Endothelial cell of umbilical vein (primary cell): ENCODE measurements at places on chromosomes 12 and 14.

GRCh38 chr12:6262623-6263022, 47.9 kb upstream of the PLEKHG6 start:
- no peak for DNase-seq

GRCh38 chr12:80230068-80230467, 130.7 kb downstream of the OTOGL start:
- DNase-seq = peak; percentile 61

GRCh38 chr14:33848706-33849454, 102.0 kb downstream of the EGLN3 start:
- peak; percentile 48 for DNase-seq

DNA sequence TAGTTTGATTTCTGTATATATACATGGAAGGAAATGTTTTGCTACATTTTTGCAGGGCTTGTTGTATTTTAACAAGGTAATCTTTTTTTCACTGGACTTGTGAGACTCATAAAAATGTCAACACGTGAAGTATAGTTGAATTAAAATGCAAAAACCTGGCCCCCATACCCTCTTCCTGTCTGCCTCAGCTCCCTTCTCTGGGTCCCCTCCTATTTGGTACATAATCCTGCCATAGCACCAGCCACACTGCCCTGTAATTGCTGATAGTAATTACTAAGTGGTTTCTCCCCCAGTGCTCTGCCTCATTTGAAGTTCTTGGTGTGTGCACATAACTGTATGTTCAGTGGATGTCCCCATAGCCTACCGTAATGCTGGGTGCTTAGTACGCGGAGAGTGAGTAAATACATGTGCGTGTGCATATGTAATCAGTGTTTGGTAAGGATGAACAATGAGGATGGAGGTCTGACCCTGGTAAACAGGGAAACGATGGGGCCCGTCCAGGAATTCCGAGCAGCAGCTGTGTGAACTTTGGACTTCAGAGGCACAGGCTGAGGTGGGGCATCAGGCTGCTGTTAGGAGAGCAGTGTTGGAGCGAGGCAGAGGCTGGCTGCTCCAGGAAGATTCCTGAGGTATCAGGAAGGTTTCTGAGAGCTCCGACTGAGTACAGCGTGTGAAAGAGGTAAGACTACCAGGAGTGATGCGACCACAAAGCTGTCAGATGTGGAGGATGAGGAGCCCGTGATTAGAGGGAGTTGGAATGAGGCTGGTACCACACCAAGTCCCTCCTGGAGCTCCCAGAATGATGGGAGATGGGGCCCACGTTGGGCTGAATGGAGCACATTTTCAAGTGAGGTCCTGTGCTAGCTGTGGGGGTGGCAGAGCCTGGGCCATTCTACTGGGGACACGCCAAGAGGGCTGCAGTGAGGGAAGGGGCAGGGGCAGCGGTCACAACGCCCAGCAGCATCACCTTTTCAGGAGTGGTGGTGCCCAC, 106.8 kb downstream of the PELI2 start:
- no peak for DNase-seq

- DNase-seq = peak; percentile 59
Measured at GRCh38 chr12:62703011-62703380, 232.0 kb downstream of the PPM1H start.

GRCh38 chr12:1346126-1346525, 248.3 kb downstream of the FBXL14 start:
- DNase-seq = no peak

DNA sequence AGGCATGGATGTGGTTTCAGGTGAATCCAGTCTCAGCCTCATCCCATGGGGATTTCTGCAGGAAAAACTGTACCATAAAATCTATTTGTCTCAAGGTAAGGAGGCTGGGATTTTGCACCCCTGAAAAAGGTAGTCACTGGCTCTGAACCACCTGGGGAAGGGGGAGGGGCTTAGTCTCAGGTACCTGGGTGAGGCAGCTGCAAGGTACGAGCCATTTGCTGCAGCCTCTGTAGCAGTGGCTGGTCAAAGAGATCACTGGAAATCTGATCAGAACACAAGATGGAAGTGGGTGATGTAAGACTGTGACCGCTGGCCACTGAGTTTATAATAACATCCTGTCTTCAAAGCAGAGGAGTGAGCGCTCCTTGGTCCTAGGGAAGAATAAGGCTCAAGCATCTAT, 209.9 kb upstream of the NOS1 start:
- DNase-seq = no peak

DNA sequence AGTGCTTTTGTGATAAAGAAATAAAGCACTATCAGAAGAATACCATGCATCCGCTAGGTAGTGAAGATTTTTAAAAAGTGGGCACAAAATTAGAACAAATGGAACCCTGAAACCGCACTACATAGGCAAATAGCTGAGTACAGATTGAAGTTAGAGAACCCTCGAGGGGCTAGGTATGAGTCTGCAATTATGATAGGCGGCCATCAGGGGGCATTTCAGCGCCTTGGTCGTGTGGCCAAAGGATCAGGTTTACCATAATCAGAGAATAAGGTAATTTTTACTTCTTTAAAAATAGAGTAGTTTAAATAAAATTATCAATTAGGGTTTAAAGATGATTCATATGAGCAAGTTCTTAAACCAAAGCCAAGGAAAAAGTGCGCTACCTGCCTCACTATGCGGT, 129.8 kb downstream of the TMX1 start:
- peak; percentile 21 for DNase-seq

DNA sequence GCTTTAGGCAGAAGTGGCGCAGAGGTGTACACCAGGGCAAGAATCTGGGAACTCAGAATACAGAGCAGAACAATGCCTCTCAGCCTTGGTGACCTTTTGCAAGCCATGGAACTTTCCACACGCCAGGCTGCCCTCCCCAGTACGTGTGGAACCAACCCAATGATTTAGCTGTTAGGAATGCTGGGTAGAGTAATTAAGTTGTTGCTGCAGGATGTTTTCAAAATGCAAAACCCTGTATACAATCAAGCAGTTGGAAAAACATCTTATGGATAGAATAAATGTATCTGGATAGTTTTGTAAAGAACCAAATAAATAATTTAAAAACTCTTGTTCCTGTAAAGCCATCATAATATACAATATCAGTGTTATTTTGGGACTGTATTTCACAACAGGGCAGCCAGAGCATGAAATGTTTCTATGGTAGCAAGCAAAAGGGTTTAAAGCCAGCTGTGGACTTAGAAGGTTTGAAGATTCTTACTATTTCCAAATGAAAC, 19.4 kb downstream of the PPP1R36 start:
- peak; percentile 91 for DNase-seq

DNA sequence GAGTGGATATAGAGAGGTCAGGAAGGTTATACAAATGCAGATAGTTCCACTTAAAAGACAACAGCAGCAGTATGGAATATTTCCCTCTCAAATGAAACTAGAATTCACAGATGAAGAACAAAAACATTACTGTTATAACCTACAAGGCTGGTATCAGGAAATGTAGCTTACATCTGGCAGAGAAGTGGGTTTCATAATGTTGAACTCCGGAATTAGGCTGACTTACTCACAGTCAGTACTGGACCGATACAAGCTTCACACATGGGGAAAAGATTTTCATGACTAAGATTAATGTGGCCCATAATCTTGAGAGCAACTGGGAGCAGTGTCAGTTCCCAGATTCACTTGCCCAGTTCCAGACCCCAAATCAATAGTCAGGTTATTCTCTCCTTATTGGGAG, 353.9 kb downstream of the DUSP6 start:
- DNase-seq = no peak

DNA sequence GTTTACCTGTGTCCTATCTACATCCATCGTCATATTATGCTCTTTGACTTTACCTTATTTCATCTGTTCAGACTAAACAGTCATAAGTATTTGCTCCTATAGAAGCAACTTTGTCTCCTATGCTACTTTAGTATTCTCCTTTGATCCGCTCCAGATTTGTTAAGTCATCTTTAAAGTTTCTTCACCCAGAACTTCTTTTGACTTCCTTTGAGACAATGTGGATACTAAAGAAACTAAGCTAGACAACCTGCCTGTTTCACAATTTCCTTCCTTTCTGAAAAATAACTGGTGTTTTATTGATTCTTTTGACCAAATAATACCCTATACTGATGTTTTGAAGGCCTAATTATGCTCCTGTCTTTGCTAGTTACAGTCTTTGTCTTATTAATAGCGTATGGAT, 30.0 kb upstream of the LRRK2 start:
- DNase-seq = no peak

DNA sequence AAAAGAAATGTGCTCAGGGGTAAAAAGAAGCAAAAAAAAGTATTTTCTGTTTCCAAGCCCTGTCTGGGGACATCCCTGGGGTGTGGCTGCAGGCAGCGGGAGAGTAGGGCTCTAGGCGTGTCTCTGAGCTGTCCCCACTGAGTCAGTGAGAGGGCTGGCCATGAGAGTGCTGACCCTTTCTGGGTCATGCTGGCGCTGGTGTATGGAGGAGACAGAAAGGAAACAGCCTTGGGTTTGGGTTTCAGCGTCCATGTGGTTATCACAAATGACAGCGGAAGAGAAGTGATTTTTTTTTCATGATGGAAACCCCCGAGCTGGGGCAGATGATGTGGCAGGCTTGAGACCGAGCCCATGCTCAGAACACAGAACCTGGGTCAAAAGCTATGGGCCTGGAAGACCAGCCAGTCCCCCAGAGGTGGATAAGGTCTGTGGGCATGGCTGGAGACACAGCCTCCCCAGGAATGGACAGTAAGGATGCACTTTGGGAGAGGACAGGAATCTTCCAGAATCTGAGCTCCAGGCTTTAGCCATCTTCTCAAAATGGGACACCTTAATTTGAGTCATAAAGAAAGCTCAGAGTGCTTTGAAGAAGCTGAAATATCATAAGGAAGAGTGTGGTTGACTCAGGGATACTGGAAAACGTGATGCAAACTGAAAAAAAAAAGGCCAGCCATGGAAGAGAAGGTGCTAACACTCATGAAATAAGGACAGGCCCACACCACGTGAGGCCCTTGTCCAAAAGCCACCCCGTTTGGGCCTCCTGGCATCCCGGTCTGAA, 36.2 kb downstream of the SYNE3 start:
- no peak for DNase-seq

DNA sequence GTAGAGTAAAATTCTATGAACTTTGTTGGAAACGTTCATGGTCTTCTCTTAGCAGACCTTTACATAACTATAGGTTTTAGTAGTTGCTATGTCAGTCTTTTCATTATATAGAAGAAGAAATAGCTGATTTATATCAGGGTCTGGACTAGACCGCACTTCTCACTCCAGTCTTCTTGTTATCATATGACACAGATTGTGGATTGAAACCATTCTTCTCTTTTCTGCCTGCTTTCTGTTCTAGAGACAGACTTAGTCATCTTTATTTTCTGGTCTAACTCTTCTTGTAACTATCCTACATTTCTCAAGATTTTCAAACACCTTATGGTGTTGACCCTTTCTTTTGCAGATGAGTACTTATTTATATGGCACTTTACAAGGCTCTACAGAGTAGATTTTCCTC, 55.7 kb downstream of the PCNX1 start:
- DNase-seq = no peak

DNA sequence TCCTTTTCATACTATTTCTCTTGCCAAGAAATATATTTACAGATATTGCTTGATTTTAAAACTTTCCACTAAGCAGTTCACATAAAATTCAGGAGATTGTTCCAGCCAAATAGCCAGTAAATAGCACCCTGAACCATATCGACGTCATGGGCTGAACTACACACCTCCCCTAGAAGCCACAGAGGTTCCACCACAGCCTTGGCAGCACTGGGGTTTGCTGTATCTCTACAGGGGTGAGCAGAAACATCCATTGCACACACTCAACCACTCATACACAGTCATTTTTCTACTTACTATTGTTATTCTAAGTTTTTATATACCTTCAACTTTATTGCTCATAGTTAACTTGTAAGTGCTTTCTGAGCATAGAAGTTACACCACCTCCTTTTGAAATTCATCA, 8.1 kb upstream of the EIF2S3B start:
- no peak for DNase-seq

- no peak for DNase-seq
Measured at GRCh38 chr12:79508622-79509021, 182.1 kb downstream of the PAWR start.

DNA sequence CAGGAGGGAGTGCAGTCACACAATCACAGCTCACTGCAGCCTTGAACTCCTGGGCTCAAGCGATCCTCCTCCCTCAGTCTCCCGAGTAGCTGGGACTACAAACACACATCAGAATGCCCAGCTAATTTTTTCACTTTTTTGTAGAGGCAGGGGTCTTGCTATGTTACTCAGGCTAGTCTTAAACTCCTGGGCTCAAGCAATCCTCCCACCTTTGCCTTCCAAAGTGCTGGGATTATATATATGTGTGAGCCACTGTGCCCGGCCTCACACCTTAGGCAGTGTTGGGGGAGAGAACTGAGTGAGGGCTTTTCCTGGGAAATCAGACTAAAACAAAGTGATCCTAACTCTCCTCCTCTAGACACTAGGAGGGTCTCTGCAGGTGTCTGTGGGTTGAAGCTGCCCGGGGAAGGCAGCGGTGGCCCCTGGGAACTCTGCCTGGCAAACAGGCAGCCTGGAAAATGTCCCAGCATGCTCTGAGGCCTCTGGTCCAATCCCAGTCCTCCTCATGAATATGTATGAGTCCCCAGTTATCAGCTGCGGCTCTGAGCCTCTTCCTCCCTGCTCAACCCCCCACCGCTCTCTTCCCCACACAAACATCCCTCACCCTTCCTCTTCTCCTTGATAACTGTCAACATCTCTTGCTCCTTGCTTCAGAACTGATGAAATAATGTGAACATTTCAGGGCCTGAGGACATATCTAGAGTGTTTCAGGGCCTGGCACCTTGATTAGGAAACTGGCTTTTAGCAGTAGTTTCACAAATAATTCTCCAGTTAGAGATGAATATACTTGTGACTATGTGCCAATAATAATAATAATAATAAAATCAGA, 7.9 kb upstream of the NAA25 start:
- DNase-seq = peak; percentile 82

DNA sequence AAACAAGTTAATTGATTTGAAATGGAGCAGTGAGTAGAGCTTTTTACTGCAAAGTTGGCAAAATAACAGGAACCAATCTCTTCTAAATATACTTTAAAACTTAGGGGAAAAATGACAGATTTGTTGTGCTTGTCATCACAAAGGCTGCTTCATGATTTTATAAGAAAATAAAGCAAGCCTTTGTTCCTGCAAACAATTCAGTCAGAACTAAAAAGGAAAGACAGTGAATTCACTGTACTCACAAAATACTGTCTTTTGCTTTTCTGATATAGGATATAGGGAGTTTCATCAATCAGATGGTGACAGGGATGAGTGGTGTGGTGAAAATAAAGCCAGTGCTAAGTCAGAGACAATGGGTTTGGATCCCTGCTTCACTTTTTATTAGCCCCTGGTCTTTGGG, 126.0 kb downstream of the HELB start:
- no peak for DNase-seq

DNA sequence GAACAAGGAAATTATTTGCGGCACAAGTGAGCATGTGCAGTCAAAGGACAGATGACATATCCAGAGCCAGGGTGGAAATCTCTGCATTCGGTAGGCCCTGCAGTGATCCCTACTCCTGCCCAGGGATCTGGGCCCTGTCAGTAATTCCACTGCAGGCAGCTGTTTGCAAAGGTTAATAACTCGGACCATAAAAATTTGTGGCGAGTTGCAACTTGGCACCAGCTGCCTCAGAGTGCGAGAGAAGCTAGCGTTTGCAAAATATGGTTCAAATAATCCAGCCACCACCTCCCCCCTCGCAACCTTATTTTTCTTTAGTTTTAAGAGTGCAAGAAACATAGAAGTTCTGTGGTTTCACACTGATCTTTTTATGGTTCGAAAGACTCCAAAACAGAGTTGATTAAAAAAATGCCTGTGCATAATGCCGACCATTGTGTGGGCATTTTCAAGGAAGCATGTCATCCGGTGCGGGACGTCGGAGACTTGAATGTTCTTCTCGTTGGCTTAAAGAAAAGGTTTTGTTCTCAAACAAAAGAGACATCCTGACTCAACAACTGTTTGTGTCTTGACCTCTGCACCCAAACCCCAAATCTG, 224.5 kb downstream of the BCL11B start:
- no peak for DNase-seq
